Hair follicle dermal papilla cell (primary cell): ENCODE measurements at places on chromosomes 2 and 18. TPM values are rescaled to one million over a fixed set of nuclear protein-coding genes. Genes with fewer than 3 reads are reported as not detected.

The SEPTIN2 gene
- 448 and 479 TPM in 2 replicates for total RNA-seq

The BCL11A gene
- total RNA-seq: 41.9 and 56.3 TPM in 2 replicates

The UBE2F gene
- 33.6 and 43.7 TPM in 2 replicates for total RNA-seq

The TMEM247 gene
- not detected in 2 replicates for total RNA-seq

The CFC1 gene
- not detected in 2 replicates for total RNA-seq

The TAF4B gene
- 3.6 and 5.5 TPM in 2 replicates for total RNA-seq

The CIB4 gene
- total RNA-seq: not detected in 2 replicates

The TLX2 gene
- not detected in 2 replicates for total RNA-seq

The ACADL gene
- 0.16 TPM in 1 of 2 replicates, not detected in the other for total RNA-seq

The ZSWIM2 gene
- 0.36 and 0.81 TPM in 2 replicates for total RNA-seq

The DSG1 gene
- not detected in 2 replicates for total RNA-seq

The REG1B gene
- total RNA-seq: not detected in 2 replicates

The MARCHF4 gene
- total RNA-seq: 2.3 and 3.8 TPM in 2 replicates
